Activated CD4-positive, alpha-beta T cell treated with anti-CD3 and anti-CD28 coated beads, Interleukin-2, amount 50 U/mL, for 16 hours (primary cell): ENCODE measurements at places on chromosomes 7 and 10.

- DNase-seq: peak; percentile 10
Observed at GRCh38 chr7:38427279-38427955, 154.0 kb upstream of the TARP start.

- DNase-seq: no peak
Observed at GRCh38 chr10:12510501-12510941, 161.2 kb downstream of the CAMK1D start.

DNA sequence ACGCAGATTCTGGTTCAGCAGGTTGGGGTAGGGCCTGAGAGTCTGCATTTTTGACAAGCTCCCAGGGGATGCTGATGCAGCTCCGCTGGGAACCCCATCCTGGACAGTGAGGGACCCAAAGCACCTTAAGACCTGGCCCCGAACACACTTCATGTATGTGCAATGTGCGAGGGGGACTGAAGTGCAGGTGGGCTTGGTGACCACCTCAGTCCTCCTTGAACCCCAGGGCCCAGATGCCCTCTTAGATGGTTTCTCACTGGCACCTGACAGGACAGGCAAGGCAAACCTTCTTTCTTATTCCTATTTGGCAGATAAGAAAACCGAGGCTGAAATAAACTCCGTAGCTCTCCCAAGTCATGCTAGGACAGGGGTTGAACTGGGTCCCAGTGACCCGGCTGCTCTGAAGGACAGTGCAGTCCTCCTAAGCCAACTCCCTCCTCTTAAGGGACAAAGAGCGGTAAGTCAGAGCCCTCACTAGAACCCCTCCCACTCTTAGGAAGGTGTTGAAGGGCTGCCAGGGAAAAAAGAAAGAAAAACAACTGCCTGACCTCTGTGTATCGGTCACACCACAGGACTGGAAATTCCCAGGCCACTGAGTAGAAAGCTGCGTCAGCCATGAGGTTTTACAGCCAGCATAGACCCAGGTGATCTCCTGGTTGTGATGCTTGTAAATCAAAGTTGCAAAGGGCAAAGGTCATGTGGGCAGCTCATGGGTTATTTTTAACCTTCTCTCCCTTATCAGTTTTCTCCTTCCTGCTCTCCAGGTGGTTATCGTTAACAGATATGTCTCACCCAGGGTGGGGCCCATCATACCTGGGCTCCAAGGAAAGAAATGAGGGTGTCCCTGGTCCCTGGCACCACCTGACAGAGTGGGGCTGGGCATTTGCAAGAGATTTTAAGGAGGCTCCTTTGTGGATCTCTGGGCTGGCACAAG is 90.9 kb upstream of the SMNDC1 start:
- peak; percentile 73 for DNase-seq

- no peak for DNase-seq
Observed at GRCh38 chr7:466465-467191, 53.0 kb downstream of the PDGFA start.

DNA sequence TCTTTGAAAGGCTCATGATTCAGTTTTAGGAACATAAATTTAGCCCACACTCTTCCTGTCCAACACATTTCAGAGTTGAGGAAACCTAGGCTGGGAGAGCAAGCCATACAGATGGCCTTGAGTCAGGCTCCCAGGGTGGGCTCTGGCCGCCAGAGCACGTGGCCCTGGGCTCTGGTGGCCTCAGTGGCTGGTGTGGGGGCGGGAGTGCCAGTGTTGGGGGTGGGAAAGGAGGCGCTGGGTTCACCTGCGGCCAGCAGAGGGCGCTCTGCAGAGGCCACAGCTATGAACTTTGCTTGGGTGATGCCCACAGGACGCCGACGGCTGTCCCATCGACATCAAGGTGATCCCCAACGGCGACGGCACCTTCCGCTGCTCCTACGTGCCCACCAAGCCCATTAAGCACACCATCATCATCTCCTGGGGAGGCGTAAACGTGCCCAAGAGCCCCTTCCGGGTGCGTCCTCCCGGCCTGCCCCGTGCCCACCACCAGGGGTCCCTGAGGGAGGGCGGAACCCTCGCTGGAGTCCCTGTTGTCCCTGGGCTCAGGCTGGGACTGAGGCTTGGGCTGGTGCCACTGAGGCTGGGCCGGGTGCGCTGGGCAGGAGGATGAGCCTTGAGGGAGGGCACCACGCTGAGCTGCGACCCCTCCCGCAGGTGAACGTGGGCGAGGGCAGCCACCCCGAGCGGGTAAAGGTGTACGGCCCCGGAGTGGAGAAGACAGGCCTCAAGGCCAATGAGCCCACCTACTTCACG is 11.9 kb downstream of the FLNC start:
- peak; percentile 59 for DNase-seq

DNA sequence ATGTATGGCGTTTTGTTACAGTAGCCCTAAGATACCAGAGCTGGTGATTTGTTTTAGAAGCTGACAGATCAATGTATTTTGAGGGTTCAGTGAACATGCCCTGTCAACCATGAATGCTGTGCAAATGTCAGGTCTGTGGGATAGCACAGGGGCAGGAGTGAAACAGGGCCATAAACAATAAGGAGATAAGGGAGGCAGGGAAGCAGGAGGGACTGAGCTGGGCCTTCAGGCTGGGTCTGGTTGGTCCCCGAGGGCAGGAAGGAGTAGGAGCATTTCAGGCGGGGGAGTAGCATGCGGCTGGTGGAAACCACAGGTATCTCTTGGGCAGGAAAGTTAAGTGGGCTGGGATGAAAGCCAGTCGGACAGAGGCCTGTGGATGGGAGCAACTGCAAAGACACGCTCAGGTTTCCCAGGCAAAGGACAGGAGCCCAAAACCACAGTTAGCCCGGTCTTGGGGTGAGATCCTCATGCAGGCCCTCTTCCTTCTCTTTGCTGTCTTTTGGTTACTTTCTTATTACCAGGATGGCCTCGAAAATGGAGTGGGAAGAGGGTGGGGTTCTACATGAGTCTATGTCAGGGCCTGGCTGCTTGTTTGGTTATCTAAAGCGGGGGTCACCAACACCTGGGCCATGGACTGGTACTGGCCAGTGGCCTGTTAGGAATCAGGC is 69.5 kb upstream of the SEPHS1 start:
- no peak for DNase-seq

GRCh38 chr7:26200038-26200443 is 505 bp downstream of the HNRNPA2B1 start:
- peak; percentile 73 for DNase-seq

- DNase-seq: no peak
Observed at GRCh38 chr10:22631646-22632278, 82.6 kb downstream of the PIP4K2A start.

DNA sequence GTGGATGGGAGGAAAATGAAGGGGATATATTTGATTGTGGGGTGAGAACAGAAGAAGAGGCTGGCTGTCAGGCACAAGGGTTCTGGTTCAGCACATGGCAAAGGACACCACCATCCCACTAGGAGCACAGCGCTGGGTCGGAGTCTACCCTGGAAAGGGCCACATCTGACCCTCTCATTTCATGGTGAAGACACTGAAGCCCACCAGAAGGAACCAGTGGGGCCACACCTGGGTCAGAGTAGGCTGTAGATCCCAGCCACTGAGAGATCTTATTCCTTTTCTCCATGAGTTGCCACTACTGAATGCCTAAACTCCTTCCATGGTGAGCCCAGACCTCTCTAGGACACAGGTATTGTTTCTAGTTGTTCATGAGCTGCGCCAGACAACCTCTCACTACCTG is 25.8 kb downstream of the SFTPD start:
- DNase-seq: no peak

DNA sequence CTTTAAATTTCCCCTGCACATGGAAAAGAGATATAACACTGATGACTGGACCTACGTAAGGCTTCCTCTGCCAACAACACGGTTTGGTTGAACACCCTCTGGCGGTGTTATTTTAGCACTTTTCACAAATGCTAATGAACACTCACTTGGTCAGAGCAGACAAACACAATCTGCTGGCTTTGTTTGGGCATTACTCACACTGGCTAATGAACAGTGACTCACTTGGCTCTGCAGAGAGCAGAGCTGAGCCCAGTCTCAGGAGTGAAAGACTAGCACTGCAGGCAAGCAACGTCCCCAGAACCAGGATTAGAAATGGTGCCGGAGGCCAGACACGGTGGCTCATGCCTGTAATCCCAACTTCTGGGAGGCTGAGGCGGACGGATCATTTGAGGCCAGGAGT is 430.8 kb downstream of the PLXNA4 start:
- no peak for DNase-seq

- no peak for DNase-seq
Observed at GRCh38 chr10:51445588-51445987, 253.8 kb downstream of the CSTF2T start.

GRCh38 chr10:43125881-43126731 is 12.1 kb upstream of the CSGALNACT2 start:
- no peak for DNase-seq

- DNase-seq: no peak
Observed at GRCh38 chr7:141700848-141701371, 1.1 kb downstream of the DENND11 start.

GRCh38 chr10:62501547-62501946 is 127.4 kb downstream of the ZNF365 start:
- DNase-seq: no peak

- no peak for DNase-seq
Observed at GRCh38 chr7:125561006-125561405, 631.4 kb upstream of the POT1 start.

GRCh38 chr7:25002786-25003185 is 22.8 kb upstream of the OSBPL3 start:
- DNase-seq: no peak

- no peak for DNase-seq
Observed at GRCh38 chr10:22824984-22825383, 102.9 kb upstream of the ARMC3 start.

- DNase-seq: no peak
Observed at GRCh38 chr7:31049005-31049765, 2.9 kb upstream of the ADCYAP1R1 start.

- no peak for DNase-seq
Observed at GRCh38 chr10:46547541-46548497, 8.6 kb downstream of the GPRIN2 start.

DNA sequence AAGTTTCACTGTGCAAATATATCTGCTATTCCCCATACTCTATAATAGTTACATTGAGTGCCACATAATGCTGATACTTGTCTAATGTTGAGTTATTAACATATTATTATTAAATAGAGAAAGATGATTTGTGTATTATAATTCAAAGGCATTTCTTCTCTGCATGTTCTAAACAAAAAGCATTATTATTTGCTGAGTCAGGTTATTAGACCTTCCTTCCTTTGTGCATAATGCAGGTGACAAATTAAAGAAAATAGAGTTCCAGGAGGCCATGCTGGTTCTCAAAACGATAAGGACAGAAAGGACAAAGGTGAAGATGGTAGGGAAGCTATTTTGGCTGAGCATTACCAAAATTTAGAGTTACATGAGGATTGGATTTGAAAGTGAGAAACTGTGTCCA is 85.4 kb upstream of the CYP2C9 start:
- DNase-seq: no peak

- no peak for DNase-seq
Observed at GRCh38 chr7:16728811-16729210, 24.7 kb upstream of the TSPAN13 start.

DNA sequence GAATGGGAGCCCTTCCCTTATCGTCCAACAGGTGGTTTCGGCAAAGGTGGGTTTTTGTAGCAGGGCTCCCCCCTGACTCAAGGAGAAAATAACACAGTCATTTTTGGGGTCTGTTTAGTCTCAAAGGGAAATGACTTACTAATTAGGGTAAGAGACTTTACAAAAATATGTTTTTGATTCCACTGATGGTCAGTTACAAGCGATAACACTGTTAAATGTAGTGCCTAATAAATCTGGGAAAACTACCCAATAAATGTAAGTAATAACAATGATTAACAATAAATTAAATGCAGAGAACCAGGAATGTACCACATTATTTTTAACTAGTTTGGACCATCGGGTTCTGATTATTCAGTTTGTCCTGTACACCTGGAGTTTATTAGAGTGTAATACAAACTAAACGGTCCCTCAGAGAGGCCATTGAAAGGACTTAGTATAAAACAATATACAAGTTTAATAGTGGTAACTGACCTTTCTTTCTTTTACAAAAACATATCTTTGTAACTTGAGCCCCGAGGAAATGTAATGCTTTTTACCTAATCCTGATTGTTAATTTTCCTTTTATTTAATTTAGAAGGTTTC is 216.2 kb upstream of the HABP2 start:
- no peak for DNase-seq

DNA sequence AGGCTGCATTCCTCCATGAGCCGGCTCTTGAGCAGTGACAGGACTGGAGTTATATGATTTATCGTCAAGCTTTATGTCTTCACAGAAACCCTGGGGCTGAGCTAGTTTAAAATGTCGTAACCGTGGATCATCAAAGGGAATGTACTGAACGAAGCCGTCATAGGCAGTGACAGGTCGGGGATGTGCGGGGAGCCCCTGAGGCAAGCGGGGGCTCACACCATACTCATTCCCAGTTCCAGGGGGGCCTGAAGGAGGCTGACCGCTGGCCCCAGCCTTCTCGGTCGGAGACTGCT is 30.7 kb downstream of the JCAD start:
- no peak for DNase-seq

- DNase-seq: no peak
Observed at GRCh38 chr7:114297121-114297520, 117.5 kb upstream of the FOXP2 start.

DNA sequence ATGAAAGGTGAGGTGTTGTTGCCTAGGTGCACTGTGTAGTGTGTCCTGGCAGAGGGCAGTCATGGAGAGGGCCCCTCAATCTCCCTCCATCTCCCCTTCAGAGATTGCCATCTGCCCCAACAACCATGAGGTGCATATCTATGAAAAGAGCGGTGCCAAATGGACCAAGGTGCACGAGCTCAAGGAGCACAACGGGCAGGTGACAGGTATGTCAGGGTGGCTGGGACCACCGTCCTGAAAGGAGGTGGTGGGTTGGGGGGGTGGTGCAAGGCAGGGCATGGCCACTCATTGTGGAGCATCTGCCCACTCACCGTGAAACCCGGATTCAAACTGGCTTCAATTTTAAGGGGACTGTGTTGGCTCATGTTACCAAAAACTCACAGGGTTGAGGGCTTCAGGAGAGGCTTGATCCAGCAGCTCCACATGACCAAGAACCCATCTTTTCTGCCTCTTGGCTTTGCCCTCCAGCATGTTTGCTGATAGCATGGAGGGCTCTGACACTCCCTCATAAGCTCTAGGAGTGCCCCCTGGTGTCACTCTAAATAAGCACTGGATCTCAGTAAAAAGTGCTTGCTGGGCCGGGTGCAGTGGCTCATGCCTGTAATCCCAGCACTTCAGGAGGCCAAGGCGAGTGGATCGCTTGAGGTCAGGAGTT is 12.2 kb downstream of the ARPC1B start:
- no peak for DNase-seq

DNA sequence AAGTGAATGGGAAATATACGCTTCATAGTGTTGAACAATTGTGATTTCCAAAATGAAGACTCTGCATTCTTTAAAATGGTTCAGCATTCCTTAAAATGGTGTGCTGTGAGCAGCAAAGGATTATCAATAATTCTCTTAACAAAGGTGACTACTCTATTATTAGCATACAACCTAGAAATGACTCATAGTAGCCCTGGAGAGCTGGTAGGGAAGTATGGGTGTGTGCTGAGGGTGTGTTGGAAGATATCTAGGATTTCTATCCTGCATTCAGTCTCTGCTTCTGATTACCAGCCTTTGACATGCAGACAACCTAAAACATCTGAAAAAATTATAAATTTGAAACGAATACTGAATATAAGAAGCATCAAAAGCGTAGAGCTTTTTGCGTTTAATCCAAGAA is 72.5 kb downstream of the SEMA3D start:
- no peak for DNase-seq
